ENCODE measurements at places on chromosomes 11 and 22.

DNA sequence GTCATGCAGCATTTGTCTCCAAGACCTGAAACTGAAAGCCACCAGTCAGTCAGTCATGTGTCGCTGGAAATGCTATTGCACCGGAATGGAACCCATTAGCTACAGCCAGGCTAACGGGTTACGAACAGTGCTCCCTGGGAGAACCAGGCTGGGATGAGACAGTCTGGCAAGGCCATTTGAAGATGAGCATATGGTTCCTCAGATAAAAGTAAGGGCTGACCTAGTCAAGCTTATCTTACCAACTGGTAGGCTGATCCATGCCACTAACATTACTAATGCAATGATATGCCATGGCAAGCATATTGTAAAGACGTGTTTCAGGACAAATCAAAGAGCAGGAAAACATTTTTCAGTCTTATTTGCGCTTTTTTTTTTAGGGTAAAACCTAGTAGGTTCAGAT is 28.4 kb downstream of the NAP1L4 start:
- no peak for DNase-seq

DNA sequence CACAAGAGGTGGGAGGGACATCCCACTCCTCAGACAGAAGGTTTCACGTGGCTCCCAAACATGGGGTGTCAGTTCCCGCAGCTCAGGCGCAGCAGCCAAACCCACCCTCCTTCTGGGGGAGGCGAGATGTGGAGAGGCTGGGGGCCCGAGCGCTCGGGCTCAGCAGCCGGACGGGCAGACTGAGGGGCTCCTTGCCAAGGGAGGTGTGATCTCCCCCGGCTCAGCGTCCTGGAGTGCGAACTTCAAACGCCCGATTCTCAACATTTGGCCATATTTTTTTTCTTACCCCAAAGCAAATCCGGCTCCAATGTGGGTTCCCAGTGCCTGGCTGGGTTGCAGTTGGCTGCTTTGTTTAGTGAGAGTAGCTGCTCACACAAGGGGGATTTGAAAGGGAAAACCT is 477.9 kb downstream of the MN1 start:
- DNase-seq: no peak

DNA sequence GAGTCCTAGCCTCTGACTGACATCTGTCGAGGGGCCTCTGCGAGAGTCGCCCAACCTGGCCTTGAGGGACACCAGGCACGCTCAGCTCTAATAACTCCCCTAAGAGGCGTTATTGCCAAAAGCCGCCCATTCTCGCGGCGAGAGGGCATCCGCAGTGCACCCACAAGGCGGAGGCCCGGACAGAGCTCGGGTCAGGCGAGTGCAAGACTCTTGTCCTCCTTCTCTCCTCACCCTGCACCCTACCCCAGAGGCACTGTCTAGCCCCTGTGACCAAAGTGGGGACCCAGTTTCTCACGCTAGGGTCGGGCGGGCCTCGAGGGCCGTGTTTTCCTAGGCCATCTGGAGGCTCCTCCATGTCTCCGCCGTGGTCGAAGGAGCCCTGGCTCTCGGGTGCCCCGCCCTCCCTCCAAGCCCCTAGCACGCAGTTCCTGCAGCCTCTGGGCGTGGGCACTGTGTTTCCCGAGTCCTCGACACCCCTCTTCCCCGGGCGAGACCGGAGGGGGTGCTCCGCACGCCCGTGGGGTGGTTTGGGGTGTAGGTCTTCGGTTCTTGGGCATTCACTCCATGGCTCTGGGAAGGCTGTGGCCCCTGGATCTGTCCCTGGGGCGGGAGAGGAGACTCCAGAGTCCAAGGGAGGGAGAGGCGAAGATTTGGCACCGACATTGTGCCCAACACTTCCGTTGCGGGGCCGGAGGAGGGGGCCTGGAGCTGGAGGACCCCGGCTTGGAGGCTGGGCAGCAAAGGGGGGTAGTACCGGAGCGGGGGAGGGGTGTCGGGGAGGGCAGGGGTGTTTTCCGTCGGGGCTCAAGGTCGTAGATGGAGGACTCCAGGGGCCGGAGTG is 1.0 kb downstream of the CHRM4 start:
- no peak for DNase-seq

DNA sequence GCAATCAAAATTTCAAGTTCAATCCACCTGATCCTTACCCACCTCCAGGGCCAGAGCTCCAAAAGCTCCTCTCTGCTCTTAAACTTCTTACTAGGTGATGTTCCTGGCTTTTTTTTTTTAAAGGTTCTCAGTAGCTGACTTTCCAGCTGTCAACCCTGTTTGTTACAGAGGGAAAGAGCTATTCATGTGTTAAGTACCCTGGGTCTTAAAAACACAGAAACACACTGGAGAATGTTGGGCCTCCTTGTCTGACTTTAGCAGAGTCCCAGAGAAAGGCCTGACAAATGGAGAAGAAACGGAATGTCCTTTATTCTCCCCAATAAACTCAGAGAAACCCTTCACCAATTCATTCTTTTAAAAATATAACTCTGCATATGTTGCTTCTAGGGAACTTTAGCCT is 3.2 kb downstream of the LRRC4C start:
- no peak for DNase-seq

- peak; percentile 49 for DNase-seq
Measured at GRCh38 chr22:25235547-25236290, 16.3 kb downstream of the CRYBB2 start.

DNA sequence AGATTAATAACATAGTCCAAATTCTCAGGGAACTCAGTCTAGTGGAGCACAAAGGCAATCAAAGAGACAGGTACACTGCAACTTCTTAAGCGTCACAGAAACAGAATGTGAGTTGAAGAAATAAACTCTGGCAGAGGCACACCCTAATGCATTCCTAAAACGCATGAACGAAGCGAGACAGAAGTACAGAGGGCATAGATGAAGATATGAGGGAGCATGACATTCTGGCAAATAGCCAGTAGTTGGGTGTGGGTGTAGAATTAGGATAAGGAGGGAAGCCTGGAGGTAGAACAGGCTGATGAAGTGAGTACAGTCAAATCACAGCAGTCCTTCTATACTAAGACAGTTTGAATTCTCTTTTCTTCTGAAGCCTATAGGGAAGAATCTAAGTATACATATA is 838.7 kb upstream of the API5 start:
- no peak for DNase-seq

GRCh38 chr11:1988667-1989317 is 8.8 kb downstream of the H19 start:
- DNase-seq: no peak

- no peak for DNase-seq
Measured at GRCh38 chr22:39684702-39685281, 114.2 kb downstream of the CACNA1I start.

- DNase-seq: no peak
Measured at GRCh38 chr22:42720263-42721044, at the start of gene A4GALT. Gene A4GALT (minus strand): TSS chr22:42720870. CDS start chr22:42693951, 26,919 bp downstream.

- DNase-seq: no peak
Measured at GRCh38 chr22:43128928-43129424, 14.2 kb downstream of the MCAT start.

GRCh38 chr11:37687130-37687529 is 1089.1 kb upstream of the RAG2 start:
- DNase-seq: no peak

DNA sequence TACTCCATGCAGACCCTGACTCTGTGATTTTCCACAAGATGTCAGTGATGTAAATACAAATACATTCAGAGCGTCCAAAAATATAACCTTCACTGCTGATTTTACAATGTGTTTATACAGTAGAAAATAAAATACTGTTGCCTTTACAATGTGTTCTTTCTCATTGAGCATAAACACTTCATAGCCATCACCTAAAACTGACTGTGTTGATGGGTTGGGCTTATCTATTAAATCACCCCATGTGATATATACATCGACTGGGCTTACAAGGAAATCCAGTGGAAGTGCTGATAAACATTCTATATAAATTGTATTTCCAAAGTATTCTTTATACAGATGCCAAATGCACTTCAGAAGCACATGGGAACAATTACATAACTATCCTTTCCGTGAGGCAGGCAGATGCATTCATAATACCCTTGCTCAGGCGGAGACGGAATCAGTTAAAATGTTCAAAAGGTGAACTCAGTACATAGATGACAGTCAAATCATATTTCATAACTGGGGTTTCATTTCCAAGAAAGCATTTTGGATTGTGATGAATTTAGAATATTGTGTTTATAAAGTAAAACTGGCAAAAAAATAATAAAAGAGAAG is 27.7 kb downstream of the DDI1 start:
- no peak for DNase-seq

- DNase-seq: no peak
Measured at GRCh38 chr11:48077251-48077650, 96.9 kb downstream of the PTPRJ start.

- no peak for DNase-seq
Measured at GRCh38 chr22:40920526-40920925, 30.7 kb upstream of the RBX1 start.

GRCh38 chr11:69773626-69774353 is 1.4 kb downstream of the FGF4 start:
- no peak for DNase-seq

DNA sequence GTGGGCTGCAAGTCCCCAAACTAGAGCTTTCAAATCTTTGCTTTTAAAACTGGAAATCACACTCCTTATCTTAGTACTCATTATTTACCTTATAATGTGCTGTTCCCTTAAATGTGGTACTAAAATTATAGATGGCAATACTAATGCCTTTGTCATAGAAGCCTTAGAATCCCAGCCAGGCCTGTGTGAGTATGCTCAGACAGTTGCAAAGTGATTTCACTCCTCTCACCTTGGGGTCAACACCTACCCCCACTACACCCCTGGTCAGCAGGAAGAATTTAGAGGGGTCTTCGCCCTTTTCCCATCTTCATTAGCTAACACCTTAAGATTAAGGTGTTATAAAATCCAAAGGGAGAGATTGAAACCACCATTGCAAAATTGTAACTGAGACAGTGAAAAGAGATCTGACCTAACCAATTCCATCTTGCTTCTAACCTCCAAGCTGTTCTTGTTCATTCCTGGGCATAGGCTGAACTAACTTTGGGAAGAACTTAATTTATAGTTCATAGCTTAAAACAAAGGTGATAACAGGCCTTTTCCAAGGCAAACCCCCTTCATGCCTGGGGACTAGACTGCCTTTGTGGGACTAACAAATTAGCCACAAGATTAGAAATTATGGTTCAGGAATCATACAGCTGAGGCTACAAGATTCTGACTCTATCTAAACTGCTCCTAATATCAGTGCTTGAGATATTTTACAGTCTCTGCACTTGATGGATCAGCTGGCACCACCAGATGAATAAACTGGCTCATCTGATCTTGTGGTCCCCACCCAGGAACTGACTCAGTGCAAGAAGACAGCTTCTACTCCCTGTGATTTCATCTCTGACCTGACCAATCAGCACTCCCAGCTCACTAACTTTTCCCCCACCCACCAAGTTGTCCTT is 10.4 kb upstream of the MRPL17 start:
- DNase-seq: no peak

GRCh38 chr11:2443881-2444820 is at the start of gene TRPM5:
Gene TRPM5 (minus strand): TSS chr11:2444514. CDS start chr11:2423036, 21,478 bp downstream.
- peak; percentile 61 for DNase-seq

- DNase-seq: peak; percentile 56
Measured at GRCh38 chr22:37051391-37052385, at the start of gene KCTD17. Gene KCTD17 (plus strand): TSS chr22:37051742. CDS start chr22:37051761, 19 bp downstream.

GRCh38 chr11:8739309-8739793 is 56.8 kb downstream of the RPL27A start:
- no peak for DNase-seq

DNA sequence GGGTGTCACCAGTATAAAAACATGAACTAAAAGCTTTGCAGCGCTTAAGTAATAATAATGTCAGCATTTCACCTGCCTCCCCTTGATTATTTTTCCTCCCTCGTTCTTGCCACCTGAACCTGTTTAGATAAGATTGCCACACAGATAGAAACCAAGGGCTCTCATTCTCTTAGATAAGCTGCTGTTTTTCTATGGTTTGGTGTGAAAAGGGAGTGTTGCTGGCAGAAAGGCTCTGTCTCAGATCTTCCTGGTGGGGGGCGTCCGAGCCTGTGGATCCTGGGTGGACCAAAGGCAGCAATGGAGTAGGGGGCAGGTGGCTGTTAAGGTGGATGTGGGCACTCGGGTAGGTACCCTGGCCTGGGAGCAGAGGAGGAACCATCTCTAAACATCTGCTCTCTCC is 147.5 kb downstream of the ST3GAL4 start:
- no peak for DNase-seq

DNA sequence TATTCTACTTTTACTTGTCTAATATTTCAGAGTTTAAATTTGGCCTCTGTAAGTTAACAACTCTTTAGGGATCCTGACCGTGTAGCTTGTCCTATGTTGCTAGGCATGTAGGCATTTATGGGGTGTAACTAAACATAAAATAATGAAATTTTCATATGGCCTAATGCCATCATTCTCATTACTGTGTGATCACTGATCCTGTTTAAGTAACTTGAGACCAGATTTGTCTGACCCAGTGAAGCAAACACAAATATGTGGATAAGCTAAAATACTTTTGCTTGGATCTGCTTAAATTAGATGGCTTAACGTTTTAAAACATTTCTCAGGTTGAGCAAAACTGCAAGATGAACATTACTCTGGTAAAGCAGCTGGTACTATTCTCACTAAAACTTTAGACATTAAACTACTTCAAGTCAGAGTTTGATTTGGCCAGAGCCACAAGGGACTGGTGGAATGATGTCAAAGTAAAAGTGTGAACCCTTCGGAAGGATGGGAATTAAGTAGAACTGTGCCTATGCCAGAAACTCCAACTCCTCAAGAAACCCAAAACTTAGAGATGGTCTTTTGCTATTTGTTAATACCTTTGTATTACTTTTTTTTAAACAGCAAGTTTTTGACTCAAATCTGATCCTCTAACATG is 12.5 kb downstream of the QSER1 start:
- no peak for DNase-seq

DNA sequence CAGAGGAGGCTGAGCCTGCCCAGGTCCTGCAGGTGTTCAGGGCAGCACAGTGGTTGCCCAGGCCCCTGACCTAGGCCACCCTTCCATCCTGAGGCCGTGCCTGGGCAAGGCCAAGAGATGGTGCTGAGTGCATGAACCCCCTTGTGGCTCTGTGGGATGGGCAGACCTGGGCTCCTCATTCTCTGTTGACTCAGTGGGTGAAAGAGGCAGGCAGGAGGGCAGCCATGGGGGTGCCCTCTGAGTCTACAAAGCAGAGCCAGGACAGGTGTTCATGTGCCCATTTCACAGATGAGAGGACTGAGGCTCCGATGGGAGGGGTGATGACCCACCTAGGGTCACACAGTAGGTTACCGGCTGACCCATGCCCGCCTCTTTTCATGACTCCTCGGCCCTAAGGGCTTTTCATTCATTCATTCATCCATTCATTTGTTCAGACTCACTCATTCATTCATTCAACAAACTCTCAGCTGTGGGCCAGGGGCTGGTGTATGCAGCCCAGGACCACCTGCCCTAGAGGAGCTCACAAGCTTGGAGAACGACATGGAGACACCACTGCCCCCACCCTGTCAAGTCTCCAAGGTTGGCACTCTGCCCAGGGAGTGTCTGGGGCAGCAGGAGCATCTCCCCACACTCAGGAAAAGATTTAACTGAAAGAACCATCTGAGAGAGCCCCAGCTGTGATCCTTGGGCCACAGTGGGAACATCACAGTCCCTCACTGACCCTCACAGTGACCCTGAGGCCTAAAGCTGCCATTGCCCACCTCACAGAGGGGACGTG is 40.5 kb downstream of the IGLL5 start:
- no peak for DNase-seq

Measured in activated CD8-positive, alpha-beta memory T cell treated with anti-CD3 and anti-CD28 coated beads for 48 hours (primary cell).